ENCODE measurements at places on chromosomes 7 and 10. TPM values are rescaled to one million over a fixed set of nuclear protein-coding genes. Genes with fewer than 3 reads are reported as not detected.

GNGT1 gene
- not detected for total RNA-seq

TUBAL3 gene
- not detected for total RNA-seq

NKX2-3 gene
- total RNA-seq = not detected

AKR1C8 gene
- total RNA-seq = not detected

OR2A1 gene
- not detected for total RNA-seq

CDK13 gene
- 68.6 TPM for total RNA-seq

TMEM120A gene
- total RNA-seq = 24.2 TPM

CLIP2 gene
- 50.2 TPM for total RNA-seq

HNRNPH3 gene
- total RNA-seq = 12.6 TPM

TMEM178B gene
- 1.9 TPM for total RNA-seq

TBATA gene
- not detected for total RNA-seq

GALNT17 gene
- 29.8 TPM for total RNA-seq

ZNF727 gene
- not detected for total RNA-seq

TRIM50 gene
- not detected for total RNA-seq

METTL27 gene
- total RNA-seq = not detected

PEX1 gene
- total RNA-seq = 6.5 TPM

ARMC3 gene
- total RNA-seq = not detected

CPXM2 gene
- 125 TPM for total RNA-seq

NIPSNAP2 gene
- total RNA-seq = 33.3 TPM

GOT1 gene
- total RNA-seq = 4.4 TPM

OPN4 gene
- not detected for total RNA-seq

GPR15LG gene
- not detected for total RNA-seq

RRP12 gene
- 5.9 TPM for total RNA-seq

LRRC61 gene
- total RNA-seq = 14.7 TPM

SEC31B gene
- 9.2 TPM for total RNA-seq

AKR1C4 gene
- not detected for total RNA-seq

DNAH11 gene
- total RNA-seq = 0.75 TPM

ARF5 gene
- total RNA-seq = 264 TPM

SEMA3D gene
- total RNA-seq = 4.5 TPM

RBAK gene
- 9.9 TPM for total RNA-seq

NEBL gene
- 0.21 TPM for total RNA-seq

MNX1 gene
- not detected for total RNA-seq

SYT15B gene
- total RNA-seq = 68.3 TPM

ABLIM1 gene
- total RNA-seq = 87.7 TPM

SPDYE11 gene
- total RNA-seq = not detected

PAX4 gene
- total RNA-seq = not detected

TCF7L2 gene
- 8.2 TPM for total RNA-seq

TACC2 gene
- 69.1 TPM for total RNA-seq

DIP2C gene
- total RNA-seq = 14.7 TPM

NRP1 gene
- 122 TPM for total RNA-seq

SPDYE2 gene
- total RNA-seq = not detected

C10orf95 gene
- not detected for total RNA-seq

CHCHD2 gene
- total RNA-seq = 323 TPM

PPP1R3A gene
- total RNA-seq = not detected
